ENCODE measurements at places on chromosomes 3 and 15.

- no peak for DNase-seq
Observed at GRCh38 chr15:101028321-101028720, 109.2 kb downstream of the LRRK1 start.

- DNase-seq = no peak
Observed at GRCh38 chr3:108329947-108330346, 33.6 kb downstream of the HHLA2 start.

- no peak for DNase-seq
Observed at GRCh38 chr3:157204880-157205279, 44.9 kb upstream of the CCNL1 start.

DNA sequence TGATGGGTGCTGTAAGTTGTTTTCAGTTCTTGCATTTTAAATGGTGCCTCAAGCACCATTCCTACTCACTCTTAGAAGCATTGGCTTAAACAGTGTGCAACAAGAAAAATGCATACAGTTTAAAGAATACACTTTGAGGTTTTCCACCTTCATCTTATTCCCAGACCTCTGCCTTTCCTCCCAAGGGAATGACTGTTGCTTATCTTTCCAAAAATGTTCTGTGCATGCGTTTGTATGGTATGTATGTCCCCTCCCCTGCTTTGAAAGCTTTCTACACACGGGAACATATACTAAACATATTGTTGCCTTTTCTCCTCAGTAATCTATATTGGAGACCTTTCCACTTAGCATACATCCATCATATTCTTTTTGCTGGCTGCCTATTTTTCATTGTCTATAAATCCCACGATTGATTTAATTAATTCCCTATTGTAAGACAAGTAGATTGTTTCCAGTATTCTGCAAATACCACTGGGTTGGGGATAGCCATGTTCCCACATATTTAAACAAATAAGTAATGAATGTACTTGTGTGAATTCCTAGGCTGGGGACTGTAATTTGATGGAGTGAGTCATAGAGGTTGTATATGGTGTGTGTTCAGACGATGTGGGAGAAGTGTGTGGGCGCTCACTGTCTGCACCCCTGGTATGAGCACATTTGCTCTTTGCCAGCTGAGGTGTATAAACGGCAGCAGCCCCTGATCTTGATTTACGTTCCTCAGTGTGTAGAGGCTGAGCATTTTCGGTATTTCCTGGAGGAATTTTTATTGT lies 5.8 kb downstream of the TRAK1 start:
- DNase-seq = no peak

- no peak for DNase-seq
Observed at GRCh38 chr3:37569991-37570390, 291.7 kb upstream of the CTDSPL start.

- no peak for DNase-seq
Observed at GRCh38 chr3:39249453-39250115, 30.3 kb downstream of the CX3CR1 start.

- no peak for DNase-seq
Observed at GRCh38 chr3:137642831-137643230, 121.3 kb upstream of the SOX14 start.

GRCh38 chr15:73964736-73965093 lies 27.4 kb downstream of the STOML1 start:
- peak; percentile 87 for DNase-seq

DNA sequence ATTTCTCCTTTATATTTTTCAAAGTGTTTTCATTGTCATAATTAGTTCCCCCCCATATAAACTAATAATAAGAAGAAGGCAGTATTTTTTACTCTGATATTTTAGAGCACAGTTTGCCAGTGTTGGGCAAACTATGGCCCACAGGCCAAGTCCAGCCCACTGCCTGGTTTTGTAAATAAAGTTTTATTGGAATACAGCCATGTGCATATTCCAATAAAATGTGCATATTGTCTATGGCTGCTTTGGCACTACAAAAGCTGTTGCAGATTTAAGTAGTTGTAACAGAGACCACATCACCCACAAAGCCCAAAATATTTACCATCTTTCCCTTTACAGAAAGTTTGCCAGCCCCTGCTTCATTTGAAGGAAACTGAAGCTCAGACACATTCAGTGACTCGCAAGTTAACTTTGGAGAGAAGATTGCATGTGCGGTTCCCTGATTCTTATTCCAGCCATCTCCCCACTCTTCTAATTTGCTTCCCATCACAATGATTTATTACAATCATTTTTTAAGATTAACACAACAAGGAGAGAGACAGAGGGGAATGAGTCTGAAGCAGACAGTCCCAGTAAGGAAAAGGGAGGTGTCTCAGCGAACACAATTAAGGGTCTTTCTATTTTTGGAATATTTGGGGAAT lies 48.9 kb downstream of the RFTN1 start:
- no peak for DNase-seq

GRCh38 chr15:61621146-61621545 lies 392.0 kb upstream of the RORA start:
- DNase-seq = no peak

DNA sequence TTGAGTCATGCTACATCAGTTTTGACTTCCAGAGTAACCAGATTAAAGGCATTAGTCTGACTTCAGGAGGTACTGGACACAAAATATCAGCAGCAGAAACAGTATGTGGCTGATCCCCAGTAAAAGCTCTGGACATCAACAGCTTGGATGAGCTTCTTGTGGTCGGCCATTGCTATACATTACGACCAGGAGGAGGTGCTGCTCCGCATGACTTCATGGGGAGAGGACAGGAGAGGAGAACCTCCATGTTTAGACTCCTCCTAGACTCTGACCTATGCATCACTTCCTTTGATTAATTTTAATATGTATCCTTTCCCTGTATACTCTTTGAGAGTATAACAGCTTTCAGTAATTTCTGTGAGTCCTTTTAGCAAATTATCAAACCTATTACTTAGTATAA lies 285.6 kb upstream of the ARHGEF26 start:
- DNase-seq = no peak

Measured in stimulated activated CD8-positive, alpha-beta memory T cell treated with anti-CD3 and anti-CD28 coated beads, Interleukin-4, amount 100 ng/mL, for 1 hour (primary cell).